Lung (tissue), 17 donors: ENCODE measurements at places on chromosomes 5 and 9. TPM values are rescaled to one million over a fixed set of nuclear protein-coding genes. Genes with fewer than 3 reads are reported as not detected.

- no peak for DNase-seq
Observed at GRCh38 chr9:108234811-108235210, 621.0 kb downstream of the ACTL7B start.

NTNG2 gene
- total RNA-seq, result 4.4 TPM

- no peak for DNase-seq
Observed at GRCh38 chr9:629146-629545, 212.4 kb upstream of the DMRT1 start.

GRCh38 chr5:172972552-172972951 is 11.0 kb upstream of the ATP6V0E1 start:
- no peak for DNase-seq

- peak; percentile 47 for DNase-seq
Observed at GRCh38 chr5:124740991-124741583, 5.4 kb downstream of the ZNF608 start.

- no peak for DNase-seq
Observed at GRCh38 chr5:102772273-102772672, 17.2 kb downstream of the PAM start.

GRCh38 chr9:128182893-128183588 is 8.3 kb downstream of the CIZ1 start:
- no peak for DNase-seq

DNA sequence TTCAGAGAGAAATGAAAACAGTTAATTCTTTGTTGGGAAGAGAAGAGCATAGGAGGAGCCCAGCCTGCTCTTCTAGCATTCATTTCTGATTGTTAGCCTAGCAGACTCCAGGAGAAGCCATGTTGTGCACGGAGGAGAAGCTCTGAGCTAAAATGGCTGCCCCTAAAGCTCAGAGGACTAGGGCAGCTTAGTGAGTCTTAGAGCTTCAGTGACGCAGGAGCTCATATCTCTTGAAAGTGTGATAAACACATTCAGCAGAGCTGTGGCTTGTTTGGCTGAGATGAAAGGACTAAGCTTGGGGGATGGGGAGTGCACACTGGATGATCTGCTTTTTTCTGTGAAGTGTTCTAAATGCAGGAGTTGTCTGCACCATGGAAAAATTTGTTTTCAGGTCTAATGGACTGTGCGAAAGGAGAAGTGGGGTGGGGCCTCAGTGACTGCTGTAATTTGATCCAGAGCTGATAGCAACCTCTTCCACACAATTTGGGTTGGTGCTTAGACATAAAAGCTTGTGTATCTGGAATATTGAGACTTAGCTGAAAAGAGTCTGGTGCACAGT is 58.5 kb downstream of the ZNF462 start:
- peak; percentile 94 for DNase-seq

- peak; percentile 79 for DNase-seq
Observed at GRCh38 chr5:117255211-117256027, 680.8 kb upstream of the SEMA6A start.

GRCh38 chr9:125822160-125822559 is 75.0 kb downstream of the PBX3 start:
- DNase-seq, result peak; percentile 69

ANKRD31 gene
- 0.51 TPM for total RNA-seq

ANXA2R gene
- 5.2 TPM for total RNA-seq

BRD3OS gene
- 20.7 TPM for total RNA-seq

DNA sequence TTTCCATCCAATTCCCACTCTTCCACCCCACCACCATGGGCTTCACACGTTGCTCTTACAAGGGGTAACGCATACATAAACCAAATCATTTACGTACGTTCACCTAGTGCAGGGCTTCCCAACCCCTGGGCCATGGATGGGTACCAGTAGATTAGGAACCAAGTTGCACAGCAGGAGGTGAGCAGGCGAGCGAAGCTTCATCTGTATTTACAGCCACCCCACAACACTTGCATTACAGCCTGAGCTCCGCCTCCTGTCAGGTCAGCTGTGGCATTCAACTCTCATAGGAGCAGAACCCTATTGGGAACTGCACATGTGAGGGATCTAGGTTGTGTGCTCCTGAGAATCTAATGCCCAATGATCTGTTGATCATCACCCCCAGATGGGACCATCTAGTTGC is 82.3 kb downstream of the CEMIP2 start:
- no peak for DNase-seq

- DNase-seq, result peak; percentile 96
Observed at GRCh38 chr9:72315089-72315509, 49.9 kb downstream of the ZFAND5 start.

ROPN1L gene
- total RNA-seq, result 31.7 TPM

CTSV gene
- total RNA-seq, result 0.43 TPM

- no peak for DNase-seq
Observed at GRCh38 chr5:175867587-175868347, 3.6 kb upstream of the CPLX2 start.

- DNase-seq, result no peak
Observed at GRCh38 chr5:51172903-51173626, 210.2 kb upstream of the ISL1 start.

FLT4 gene
- 42.1 TPM for total RNA-seq

SLC28A3 gene
- total RNA-seq, result 4.0 TPM

DNA sequence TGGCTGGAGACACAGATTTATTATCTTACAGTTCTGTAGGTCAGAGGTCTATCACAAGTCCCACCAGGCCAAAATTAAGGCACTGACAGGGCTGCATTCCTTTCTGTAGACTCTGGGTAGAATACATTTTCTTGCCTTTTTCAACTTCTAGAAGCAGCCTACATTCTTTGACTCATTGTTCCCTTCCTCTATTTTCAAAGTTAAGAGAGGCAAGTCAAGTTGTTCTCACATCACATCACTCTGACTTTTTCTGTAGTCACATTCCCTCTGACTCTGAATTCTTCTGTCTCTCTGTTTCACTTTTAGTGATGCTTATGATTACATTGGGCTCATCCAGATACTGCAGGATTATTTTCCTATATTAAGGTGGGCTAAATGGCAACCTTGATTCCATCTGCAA is 119.0 kb downstream of the MELK start:
- no peak for DNase-seq

- no peak for DNase-seq
Observed at GRCh38 chr5:124816381-124816780, 69.9 kb upstream of the ZNF608 start.

- no peak for DNase-seq
Observed at GRCh38 chr5:133062276-133062675, 10.5 kb downstream of the HSPA4 start.

GRCh38 chr9:77440057-77440456 is 208.1 kb downstream of the GNA14 start:
- DNase-seq, result no peak

CDX1 gene
- 0.25 TPM for total RNA-seq

DNA sequence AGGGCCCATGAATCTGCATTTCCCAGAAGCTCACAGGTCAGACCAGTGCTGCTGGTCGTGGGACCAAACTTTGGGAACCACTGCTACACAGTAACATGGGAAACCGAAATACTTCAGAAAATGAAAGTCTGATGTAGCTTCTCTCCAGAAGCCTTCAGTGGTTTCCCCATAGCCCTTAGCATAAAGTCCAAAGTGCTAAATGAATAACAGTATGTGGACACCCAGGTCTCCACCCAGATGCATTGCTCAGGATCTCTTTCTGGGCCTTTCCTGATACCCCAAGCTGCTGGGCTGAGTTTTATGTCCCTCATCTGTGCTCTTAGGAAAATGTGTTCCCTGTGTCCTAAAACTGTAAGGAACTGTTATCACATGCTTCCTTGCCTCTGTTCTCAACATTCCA is 100.4 kb downstream of the NFIB start:
- no peak for DNase-seq

- DNase-seq, result no peak
Observed at GRCh38 chr9:104934691-104935500, 6.9 kb upstream of the ABCA1 start.

ZNF367 gene
- 3.1 TPM for total RNA-seq

DNA sequence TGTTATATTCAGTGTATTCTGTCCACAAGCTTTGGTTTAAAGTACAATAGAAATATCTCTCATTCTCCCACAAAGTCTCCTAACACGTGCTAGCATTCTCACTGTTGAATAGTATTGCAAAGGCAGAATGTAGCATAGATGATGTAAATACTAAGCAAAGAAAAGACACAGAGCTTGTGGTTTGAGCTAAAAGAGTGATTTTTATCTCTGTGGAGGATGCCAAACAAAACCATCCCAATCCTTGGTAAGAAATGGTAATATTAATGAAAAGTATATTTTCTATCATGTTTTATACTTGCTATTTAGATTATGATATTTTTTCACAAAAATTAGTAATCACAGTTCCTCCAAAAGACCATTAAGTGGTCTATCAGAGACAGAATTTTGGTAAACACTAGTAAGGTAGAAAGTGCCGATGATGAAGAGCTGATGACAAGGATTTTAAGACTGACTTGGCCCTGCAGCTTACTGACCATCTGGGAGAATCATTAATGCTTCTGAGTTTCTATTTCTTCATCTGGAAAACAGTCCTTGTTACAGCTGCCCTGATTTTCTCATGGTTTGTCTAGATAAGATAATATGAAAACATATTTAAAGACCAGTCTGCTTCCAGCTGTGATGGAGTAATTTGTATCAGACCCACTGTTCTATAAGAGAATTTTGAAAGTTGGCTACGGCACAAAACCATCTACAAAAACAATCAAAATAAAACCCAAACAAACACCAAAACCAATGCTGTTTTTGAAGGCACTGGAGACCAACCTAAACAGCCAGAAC is 510.2 kb downstream of the SPATA31D1 start:
- no peak for DNase-seq

NME5 gene
- 15.8 TPM for total RNA-seq

DNA sequence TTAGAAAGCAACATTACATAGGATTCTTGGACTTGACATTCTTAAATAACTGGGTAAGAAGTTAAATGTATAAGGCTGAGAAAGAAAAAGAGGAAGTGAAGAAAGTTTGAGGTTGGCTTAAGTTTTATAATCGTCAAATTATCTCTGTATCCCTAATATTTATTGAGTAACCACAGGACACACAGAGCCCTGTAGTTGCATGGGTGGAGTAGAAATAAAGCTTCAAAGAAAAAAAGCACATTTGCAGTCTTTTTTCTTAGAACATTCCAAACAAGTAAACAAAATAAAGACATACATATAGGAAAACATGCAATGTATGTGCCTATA is 137.0 kb downstream of the CCDC192 start:
- no peak for DNase-seq

MARCOL gene
- not detected for total RNA-seq

GRCh38 chr9:81370650-81371049 is 318.7 kb downstream of the TLE1 start:
- DNase-seq, result no peak

- no peak for DNase-seq
Observed at GRCh38 chr5:81314581-81314980, 13.2 kb downstream of the ZCCHC9 start.

- DNase-seq, result no peak
Observed at GRCh38 chr5:152140347-152140746, 215.7 kb upstream of the GLRA1 start.

PIGO gene
- 38.1 TPM for total RNA-seq

DNA sequence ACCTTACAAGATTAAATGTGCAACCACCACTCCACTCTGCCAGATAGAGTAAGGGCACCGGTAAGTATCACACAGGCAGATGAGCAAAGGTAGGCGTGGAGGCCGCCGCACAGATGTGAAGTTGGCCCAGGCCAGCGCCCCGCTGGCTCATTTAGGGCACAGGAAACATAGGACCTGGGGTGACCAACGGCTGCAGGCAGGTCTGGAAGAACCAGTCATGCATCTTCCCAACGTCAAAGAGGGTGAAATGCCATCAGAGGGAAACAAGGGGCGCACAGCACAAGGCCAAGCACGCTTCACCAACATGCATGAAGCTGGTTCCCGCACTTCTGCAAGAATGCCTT is 31.7 kb upstream of the SLC6A3 start:
- no peak for DNase-seq

GPR150 gene
- total RNA-seq, result 0.34 TPM

CARD9 gene
- 15.2 TPM for total RNA-seq

DNA sequence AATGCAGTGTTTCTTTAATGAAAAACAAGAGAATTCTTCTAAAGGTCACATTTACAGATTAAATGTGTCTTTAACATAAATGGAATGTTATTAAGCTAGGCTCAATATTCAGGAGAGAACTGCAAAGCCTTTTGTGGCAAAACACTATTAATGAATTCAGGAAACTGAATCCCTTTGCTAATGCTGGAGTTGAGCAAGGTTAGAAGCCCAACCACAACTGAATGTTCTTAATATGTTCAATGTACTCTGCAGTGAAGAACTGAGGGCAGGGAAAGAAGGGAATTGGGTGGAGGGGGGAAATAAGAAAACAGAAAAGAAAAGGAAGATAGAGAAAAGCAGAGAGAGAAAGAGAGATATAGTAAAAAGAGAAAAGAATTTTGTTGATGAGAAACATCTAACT is 276.7 kb upstream of the TMEM161B start:
- no peak for DNase-seq

LCN10 gene
- 4.7 TPM for total RNA-seq
